ENCODE measurements at places on chromosomes 1 and 21.
A peak's percentile ranks its signal among the peaks of the same experiment; 100 is the strongest.

- no peak for DNase-seq
Observed at GRCh38 chr1:156848461-156849150, 10.3 kb downstream of the INSRR start.

DNA sequence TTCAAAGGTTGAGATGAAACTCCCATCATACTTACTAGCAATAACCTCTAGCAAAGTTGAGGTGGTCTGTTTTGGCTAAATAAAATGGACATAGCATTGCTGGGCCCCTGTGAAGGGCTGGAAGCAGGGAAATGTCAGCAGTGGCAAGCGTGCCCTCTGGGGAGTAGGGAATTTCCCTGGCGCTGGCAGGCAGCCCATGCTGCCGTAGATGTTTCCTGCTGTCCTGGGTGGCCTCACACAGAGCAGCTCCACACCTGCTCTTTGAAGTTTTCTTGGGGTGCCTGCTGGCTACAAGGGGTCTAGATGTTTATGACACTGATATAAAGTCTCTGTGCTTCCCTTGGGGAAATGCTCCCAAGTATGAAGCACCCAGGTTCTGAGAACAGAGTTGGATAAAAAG is 30.2 kb downstream of the ADARB1 start:
- DNase-seq: no peak

DNA sequence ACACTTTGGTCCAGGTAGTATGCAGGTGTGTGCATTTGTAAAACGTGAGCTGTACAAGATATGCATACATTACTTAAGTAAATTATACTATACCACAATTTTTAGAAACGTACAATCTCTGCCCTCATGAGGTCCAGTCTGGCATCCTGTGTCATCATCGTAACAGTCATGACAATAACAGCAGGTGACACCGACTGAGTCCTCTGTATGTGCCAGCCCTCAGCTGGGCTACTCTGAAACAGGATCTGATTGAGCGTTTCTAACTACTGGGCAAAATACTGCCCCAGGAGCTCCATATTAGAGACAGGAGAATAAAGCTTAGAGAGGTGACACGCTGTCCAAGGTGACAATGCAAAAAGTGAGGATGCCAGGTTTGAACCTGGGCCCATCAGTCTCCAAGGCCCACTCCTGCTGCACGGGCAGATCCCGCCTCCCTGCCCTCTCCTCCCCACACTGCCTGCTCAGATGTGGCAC is 47.2 kb upstream of the ECE1 start:
- no peak for DNase-seq

GRCh38 chr1:180428782-180429695 is 73.3 kb downstream of the ACBD6 start:
- no peak for DNase-seq

DNA sequence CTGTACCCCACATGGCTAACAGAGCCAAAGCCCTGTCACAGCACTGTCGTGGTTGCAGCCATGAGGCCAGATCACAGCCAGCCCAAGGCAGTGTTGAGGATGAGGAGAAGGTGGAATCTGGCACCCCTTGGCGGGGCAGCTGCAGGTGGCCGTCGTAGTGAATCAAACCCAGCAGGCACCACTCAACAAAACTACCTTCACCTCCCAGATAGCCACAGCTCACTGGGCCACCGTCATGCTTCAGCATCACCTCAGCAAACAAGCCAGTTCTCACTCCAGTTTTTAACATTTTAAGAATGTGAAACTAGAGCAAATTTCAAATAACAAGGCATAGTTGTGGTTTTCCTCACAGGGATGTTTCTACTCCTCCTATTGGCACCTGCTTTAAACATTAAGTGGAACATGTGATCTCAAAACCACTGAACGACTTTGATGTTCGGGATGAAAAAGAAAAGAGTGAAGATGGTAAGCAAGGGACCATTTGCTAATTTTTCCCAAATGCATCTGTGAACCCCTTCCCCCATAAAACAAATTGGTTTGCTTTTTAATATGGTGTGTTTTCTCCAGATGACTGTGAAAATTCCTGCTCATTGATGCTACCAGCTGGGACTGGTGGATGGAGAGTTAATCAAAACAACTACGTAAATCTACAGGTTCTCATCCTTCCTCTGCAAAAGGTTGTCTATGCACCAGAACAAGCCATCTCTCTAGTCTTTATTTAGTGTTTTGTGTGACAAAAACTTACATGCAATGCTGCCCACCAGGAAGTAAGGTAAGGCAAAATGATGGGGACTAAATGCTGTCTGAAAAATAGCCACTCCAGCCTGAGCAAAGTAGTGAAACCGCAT is 45.5 kb downstream of the TOR1AIP2 start:
- no peak for DNase-seq

GRCh38 chr1:236133802-236134201 is 8.5 kb upstream of the GPR137B start:
- no peak for DNase-seq

GRCh38 chr21:43193651-43194302 is 25.0 kb downstream of the CRYAA start:
- no peak for DNase-seq

DNA sequence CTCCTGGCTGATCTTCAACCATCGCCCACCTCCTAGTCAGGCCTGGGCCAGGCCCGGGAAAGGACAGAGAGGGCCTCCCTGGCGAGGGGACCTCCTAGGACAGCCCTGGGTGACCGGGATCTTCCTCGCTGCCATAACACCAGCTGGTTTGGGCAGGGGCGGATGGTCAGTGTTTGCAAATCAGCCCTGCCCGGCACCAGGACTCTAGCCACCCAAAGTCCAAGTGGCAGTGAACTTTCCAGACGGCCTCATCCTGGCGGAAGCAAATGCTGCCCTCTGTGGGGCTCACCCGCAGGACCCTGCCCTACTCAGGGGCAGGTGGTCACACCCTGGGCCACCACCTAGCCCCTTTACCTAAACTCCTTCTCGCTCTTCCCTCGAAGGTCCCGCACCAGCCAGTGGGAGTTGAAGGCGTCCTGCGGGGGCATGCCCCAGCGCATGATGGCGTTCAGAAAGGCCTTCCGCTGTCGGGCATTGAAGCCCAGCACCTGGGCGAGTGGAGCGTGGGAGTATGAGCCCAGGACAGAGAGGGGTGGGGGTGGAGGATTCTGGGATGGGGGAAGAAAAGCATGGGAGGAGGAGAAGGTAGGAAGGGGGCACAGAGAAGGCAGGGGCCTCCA is 55.3 kb downstream of the CHD5 start:
- no peak for DNase-seq

GRCh38 chr1:75425001-75425650 is 185.8 kb downstream of the SLC44A5 start:
- DNase-seq: no peak

- DNase-seq: peak; percentile 73
Observed at GRCh38 chr1:208245185-208245705, 1.1 kb upstream of the PLXNA2 start.

GRCh38 chr1:11684070-11684469 is 3.1 kb upstream of the MAD2L2 start:
- DNase-seq: no peak

DNA sequence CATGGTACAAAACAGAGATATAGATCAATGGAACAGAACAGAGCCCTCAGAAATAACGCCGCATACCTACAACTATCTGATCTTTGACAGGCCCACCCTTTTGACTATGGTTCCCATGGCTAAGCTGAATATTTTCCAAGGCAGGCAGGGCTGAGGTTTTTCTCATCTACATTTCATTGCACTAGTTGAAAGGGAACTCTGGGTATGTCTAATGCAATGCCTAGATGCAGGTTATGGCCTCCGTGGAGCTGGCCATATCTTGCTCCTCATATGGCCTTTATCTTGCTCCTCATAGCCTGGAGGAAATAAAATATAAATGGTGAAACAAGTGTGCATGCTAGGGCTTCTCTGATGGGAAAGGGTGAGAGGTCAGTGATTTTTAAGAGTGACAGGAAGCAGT is 10.6 kb downstream of the SPRR5 start:
- no peak for DNase-seq

- DNase-seq: peak; percentile 91
Observed at GRCh38 chr1:244322791-244323521, 128.8 kb downstream of the ADSS2 start.

DNA sequence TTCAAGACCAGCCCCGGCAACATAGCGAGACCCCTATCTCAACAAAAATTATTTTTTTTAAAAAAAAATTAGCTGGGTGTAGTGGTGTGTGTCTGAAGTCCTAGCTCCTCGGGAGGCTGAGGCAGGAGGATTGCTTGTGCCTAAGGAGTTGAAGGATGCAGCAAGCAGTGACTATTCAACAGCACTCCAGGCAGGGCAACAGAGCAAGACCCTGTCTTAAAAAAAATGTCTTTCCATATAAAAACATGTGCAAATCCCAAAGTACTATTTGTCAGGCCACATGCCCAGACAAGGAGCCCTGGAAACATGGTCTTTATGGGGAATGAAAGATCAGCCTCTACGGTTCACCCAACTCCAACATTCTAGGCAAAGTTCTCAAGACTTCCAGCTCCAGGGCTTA is 13.3 kb downstream of the IFFO2 start:
- no peak for DNase-seq

DNA sequence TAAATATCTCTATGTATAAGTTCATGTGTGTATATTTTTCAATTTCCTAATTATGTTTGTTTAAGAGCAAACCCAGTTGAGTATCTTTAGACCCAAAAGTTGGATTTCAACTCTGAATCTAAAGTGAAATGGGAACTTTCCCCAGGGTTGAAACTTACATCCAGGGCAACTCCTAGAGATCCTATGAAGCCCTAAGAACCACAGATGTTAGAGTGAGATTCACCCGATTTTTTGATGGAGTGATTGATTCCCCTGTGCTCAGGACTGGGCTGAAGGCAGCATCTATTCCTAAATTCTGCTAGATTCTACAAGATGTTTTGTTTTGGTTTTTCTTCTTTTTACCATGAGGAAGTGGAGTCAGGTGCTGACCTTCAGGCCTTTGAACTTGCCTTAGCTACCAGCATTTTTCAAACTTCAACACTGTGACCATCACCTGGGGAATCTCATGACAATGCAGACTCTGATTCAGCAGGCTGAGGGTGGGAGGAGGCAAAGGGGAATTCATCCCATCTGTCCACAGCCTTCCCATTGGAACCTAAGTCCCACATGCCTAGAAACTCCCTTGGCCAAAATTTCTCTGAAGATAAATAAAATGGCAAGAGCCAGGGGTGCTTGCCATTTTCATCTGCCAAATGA is 145.5 kb downstream of the ETS2 start:
- DNase-seq: no peak

DNA sequence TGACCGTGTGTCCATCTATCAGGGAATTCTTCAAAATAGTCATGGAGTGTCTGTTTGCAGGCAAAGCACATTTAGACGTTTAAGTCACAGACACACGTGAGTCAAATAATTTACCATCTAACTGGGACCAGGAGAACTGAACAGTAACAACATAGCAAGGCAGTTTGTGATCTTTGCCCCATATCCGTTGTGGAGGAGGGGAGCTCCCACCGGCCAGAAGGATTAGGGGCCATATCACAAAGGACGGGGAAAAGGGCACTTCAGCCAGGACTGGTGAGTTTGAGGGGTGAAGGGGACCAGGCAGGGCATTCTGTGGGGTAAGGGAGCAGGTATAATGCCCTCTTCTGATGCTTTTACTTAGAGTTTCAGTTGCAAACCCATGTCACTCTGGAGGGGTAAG is 22.9 kb downstream of the ELAPOR1 start:
- no peak for DNase-seq

- no peak for DNase-seq
Observed at GRCh38 chr1:1068517-1069055, 5.5 kb downstream of the RNF223 start.

GRCh38 chr1:205913451-205914154 is 29.7 kb downstream of the SLC26A9 start:
- DNase-seq: peak; percentile 67

- DNase-seq: no peak
Observed at GRCh38 chr1:205983925-205984725, 19.1 kb downstream of the RAB7B start.

- no peak for DNase-seq
Observed at GRCh38 chr21:42338729-42339715, 11.8 kb downstream of the TFF2 start.

DNA sequence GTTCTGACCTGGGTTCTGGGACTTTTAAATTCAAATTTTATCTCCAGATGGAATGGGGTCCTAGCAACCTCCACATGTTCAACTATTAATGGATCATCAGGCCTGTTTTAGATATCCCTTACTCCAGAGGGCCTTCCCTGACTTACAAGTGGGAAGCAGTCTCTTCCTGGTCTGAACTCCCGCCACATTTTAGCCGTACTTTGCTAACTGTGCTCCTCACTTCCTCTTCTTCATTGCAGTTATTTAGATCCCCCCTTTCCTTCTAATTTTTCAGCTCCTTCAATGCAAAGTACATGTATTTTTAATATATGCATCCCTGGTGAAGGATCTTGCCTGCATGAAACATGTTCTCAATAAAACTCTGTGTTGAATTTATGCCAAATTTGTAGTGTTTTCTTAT is 3.7 kb downstream of the CD1A start:
- DNase-seq: no peak

All from HS-27A (cell line).